ENCODE measurements at places on chromosomes 2 and 18. TPM values are rescaled to one million over a fixed set of nuclear protein-coding genes. Genes with fewer than 3 reads are reported as not detected.
A peak's percentile ranks its signal among the peaks of the same experiment; 100 is the strongest.

The REG1A gene
- total RNA-seq, result not detected

The AQP12A gene
- not detected for total RNA-seq

- no peak for DNase-seq
Observed at GRCh38 chr2:132904142-132904842, 234.3 kb upstream of the LYPD1 start.

DNA sequence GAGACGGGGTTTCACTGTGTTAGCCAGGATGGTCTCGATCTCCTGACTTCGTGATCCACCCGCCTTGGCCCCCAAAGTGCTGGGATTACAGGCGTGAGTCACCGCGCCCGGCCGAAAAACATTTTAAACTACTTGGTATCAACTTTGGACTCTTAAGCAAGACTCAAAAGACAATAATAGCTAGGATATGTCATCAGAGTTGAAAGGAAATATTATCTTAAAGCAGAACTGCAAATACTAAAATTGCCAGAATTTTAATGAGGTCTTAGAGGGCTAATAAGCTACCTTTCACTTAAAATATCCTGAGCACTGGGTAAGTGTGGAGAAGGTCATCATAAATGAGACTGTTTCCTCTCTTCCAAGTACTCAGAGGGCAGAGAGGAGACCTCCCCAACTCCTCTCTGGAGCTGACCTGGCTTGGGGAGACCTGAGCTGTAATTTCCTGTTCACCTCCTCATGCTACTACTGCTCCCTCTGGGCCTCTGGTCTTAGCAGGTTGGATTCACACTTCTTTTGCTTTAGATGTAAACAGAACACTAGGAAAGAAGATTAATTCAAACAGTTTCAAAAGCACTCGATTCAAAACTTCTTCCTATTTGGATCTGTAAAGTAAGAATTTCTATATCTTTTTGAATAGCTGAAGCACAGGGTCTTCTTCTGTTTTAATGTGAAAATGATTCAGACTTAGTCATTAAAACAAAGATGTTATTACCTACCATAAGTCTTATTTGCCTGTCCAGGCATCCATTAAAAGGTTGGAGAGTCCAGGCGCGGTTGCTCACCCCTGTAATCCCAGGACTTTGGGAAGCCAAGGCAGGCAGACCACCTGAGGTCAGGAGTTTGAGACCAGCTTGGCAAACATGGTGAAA is 16.5 kb downstream of the CNRIP1 start:
- no peak for DNase-seq

The ITGB6 gene
- total RNA-seq, result under 0.01 TPM

DNA sequence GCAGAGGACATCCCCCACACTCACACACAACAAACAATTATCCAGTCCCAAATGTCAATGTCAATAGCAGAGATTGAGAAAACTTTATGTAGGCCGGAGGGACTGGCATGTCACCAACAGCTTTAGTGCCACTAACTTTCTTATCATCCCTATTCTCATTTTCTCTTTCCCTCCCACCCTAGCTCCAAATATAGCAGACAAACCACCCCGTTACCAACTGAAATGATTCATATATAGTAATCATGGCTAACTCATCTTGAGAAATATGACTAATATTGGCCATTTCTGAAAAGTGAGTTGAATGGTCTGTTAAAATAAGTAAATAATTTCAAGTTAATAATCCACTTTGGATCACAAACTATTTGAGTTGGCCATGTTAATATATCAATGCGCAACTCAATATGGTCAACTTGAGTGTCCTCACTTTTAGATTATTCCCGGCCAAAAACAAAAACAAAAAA is 242.1 kb upstream of the RND3 start:
- DNase-seq, result peak; percentile 15

The SERPINB5 gene
- total RNA-seq, result not detected

DNA sequence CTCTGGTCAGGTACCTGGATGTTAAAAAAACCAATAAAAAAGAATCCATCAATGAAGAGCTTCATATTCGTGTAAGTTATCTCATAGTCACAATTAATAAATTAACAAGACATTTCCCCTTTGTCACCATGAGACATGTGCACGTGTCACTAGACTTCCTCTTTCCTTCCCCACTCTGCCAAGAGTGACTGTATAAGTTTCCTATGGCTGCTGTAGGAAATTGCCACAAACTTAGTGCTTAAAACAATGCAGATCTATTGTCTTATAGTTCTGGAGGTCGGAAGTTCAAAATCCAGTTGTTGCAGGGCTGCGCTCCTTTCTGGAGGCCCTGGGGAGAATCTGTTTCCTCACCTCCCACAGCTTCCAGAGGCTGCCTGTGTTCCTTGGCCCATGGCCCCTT is 35.8 kb downstream of the SLC9A4 start:
- DNase-seq, result no peak

The UGT1A3 gene
- not detected for total RNA-seq

- DNase-seq, result no peak
Observed at GRCh38 chr2:67898595-67898994, 164.2 kb downstream of the C1D start.

DNA sequence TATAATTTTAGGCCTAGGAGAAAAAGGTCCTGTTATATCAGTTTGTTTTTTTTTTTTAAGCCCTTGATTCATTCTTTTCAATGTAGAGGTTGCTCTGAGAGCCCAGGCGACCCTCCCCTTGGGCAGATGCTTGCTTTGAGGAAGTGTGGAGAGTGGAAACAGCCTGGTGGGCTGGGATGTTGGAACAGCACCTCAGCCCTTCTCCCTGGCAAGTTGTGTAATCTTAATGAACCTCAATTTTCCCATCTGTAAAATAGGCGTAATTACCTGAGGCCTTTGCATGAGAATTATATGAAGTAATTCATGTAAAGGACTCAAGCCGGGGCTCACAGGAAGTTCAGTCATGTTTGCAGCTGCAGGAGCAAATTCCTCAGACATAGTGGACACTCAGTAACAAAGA is 49.7 kb upstream of the POMC start:
- DNase-seq, result no peak

DNA sequence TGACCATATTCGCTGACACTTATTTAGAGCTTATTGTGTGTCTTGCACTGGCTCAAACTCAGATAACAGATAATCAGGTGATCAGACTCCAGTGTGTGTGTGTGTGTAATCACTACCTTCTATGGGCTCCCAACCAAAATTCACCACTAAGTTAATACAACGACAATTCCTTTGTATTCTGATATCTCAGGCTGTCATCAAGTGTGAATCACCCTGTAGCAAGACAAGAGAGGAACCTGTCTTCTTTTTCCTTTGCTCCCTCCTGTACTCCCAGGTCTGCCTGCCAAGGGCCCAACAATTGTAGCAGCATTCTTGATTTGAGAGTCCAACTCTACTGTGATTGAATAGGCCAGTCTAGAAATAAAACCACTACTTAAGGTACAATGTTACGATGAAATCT is 25.8 kb downstream of the ITGB6 start:
- no peak for DNase-seq

The ADNP2 gene
- 22.4 TPM for total RNA-seq

The PLGLB2 gene
- 3.2 TPM for total RNA-seq

The SLC5A7 gene
- not detected for total RNA-seq

GRCh38 chr2:240810199-240810598 is 9.8 kb downstream of the KIF1A start:
- DNase-seq, result peak; percentile 89

GRCh38 chr18:62107881-62108280 is 79.0 kb downstream of the PIGN start:
- no peak for DNase-seq

Measured in osteoblast (primary cell).